ENCODE measurements at places on chromosomes 1 and 21.

- no peak for DNase-seq
These were observed 5.6 kb downstream of the YOD1 start for GRCh38 chr1:207045453-207045852.

DNA sequence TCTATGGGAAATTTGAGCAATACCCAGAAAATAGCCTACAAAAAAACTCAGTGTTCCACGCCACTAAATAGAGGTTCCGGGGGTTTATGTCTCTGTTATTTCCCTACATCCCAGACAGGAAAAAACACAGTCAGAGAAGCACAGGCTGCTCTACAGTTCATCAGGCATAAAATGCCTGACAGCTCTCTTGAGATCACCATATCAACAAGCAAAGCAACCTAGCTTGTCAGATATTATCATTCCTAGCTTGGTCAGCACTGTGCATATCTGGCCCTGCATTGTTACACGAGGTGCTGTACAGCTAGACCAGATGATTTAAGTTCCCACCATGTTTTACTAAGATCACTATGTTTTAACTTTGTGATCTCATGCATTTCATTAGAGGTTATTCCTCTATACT, 172.6 kb downstream of the PTPRC start:
- no peak for DNase-seq

DNA sequence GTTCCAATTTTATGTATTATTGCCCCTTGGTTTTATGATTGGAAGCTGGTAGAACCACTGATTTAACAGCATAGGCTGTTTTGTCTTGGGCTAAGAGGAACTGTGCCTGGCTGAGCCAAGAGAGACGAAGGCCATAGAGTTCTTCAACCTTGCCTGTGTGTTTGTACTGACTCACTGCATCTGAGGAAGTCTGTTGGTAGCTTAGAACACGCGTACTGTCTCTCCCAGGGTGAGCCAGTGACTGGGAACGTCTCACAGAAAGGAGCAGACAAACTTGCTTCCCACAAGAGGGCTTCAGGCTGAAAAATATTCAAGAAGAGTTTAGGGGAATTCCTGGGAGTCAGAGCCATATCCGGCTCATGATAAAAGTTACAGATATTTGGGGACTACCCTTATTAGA, 14.9 kb downstream of the TMEM51 start:
- no peak for DNase-seq

DNA sequence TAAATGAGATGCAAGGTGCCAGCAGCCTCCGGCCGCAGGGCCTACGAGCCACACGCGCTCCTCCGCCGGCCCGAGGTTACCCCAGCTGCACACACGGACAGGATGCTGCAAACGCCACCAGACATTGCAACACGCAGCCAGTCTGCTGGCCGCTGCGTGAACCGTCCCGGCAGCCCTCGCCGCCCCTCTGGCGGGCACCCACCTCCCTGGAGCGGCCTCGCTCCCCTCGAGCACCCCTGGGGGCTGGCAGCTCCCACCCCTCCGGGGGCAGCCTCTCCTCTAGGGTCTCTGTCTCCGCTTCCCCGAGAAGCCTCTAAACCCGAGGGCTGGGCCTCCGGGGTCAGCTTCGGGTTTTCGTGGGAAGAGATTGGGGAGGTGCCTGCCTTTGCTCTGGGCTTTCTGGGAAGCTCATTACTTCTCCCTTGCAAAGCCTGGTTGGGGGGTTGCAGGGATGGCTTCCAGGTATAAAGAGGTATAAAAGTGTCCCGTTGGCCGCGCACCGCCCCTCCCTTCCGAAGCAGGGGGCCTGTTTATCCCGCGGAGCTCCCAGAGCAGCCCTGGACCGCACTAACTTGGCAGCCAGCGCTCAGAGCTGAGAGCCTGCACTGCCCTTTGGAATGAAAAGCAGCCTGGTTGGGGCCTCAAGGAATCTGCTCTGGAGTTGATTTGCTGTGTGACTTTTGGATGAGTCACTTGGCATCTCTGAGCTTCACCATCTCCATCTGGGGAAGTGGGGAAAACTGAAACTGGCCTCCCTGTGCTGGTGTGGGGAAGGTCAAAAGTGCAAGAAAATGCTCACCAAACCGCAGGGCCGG, 21.8 kb downstream of the DHRS3 start:
- peak; percentile 84 for DNase-seq

DNA sequence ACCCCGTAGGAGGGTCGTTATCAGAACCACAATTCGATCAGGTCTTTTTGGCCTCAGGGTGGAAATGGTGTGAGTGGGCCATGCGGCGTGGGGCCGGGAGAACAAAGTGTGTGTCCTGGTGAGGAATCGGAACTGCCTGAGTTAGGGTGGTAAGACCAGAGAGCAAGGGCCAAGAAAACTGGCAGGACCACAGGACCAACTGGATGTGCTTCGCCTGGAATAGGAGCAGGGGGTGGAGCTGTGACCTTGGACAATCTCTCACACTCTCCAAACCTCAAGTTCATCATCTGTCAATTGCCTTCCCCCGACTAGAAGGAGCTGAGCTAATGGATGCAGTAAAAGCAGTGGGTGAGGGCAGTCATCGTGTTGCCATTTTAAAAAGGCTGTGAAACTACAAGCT, 59.5 kb downstream of the NAV1 start:
- no peak for DNase-seq

DNA sequence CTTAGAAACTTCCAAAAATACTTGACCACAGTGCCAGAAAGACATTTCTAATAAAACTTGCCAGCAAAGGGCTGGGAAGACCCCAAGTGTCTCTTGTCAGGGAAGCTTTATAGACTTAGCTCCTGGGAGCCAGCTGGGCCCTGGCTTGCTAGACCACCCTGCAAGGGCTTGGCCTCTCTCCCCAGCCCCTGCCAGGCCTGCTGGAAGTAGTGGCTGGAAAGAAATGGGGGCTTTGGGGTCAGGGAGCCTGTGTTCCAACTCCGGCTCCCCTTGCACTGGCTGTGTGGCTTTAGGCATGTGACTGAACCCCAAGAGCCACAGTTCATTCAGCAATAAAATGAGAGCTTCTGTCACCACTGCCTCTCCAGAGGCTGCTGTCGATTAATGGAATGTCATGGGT, 31.1 kb downstream of the H3-3A start:
- no peak for DNase-seq

DNA sequence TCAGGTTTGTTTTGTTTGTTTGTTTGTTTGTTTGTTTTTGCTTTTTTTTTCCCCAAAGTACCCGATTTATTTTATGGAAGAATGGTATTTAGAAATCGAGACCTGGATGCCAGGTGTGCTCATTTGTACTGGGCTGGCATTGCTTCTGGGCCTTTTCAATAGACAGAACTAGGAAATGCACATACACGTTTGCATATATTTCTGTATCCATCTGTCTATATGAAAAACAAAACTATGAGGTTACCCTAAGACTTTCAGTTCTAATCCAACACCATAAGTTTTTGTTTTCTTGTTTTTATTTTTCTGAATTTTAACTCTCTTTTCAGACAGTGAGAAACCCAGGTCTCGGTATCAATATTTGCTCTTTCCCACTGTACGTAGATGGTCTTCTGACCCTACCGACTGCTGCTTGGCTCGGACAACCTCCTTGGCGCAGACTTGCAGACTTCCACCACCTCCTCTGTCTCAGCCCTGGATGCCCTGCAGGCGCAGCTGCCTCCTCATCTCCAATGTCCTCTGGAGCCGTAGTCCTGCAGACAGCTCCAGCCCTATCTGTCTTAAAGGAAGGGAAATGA, 171.7 kb downstream of the NEK7 start:
- no peak for DNase-seq

DNA sequence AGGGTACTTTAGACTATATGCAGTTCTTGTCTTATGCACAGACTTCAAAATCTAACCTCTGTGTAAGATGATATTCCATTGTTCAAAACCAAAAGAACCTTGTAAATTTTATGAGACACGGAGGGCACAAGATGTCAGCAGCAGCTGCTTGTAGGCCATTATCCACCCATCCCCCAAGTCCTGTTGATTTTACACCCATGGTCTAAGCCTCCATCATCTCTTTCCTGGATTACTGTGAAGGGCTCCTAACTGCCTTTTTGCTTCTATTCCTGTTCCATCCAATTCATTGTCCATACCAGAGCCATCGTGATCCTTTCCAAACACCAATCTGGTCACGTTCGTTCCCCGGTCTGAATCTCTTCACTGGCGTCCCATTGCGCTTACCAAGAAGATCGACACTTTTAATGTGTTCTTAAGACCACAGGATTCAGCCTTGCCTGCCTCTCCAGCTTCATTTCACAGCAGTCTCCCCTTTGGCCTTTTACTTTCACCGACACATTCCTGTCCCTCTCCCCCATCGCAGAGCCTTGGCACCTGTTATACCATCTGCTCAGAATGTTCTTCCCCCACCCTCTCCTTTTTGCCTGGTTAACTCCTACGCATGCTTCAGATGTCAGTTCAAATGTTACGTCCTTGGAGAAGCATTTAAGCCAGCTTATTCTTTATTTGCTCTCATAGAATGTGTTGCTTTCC, 107.3 kb upstream of the POU3F1 start:
- DNase-seq = no peak

GRCh38 chr1:64172458-64172983, 30.9 kb upstream of the UBE2U start:
- no peak for DNase-seq

- DNase-seq = no peak
These were observed 12.1 kb downstream of the METTL18 start for GRCh38 chr1:169782596-169782995.

- DNase-seq = peak; percentile 19
These were observed 117.8 kb downstream of the GLIS1 start for GRCh38 chr1:53621144-53621543.

DNA sequence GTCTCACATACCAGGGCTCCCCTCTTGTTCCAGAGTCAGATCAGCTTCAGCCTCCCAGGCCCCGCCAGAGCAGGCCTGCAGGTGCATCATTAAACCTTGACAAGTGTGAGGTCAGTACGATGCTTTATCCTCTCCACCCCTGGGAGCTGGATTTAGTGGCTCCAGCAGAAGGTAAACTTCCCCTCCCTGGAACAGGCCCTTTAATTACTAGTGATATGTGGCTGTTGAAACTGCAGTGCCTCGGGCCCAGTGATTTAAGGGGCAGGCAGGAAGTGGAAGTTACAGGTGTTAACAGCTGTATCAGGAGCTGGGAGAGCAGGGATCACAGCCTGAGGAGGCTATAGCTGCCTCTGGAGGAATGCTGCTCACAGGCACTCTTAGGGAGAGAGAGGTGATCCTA, 132.4 kb upstream of the KLHDC7A start:
- no peak for DNase-seq

DNA sequence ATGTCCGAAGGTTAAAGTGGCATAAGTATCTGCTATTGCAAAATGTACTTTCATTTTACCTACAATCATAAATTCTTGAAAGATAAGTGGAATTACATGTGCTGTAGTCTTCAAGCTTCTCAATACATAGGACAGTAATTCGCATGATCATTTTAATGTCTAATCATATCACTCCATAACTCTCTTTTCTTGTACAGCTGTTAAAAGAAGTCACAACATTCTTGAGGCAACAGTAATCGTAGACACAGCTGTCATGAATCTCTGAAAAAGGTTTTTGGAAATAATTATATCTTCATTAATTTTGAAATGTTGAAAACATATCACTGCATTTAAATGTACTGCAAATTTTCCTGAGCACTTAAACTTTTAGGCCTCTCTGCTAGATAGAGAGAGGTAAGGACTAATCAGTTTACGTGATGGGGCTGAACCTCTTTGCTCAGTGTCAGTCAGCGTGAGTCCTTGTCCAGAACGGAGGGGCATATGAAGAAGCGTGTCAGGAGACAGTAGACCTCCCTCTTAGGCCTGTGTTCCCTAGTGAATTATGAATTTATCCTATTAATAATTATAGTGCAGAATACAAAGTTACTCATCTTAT, 133.4 kb downstream of the NEK7 start:
- DNase-seq = no peak

GRCh38 chr1:7402548-7402850, 368.6 kb upstream of the VAMP3 start:
- DNase-seq = no peak

GRCh38 chr1:89659322-89660081, 26.6 kb downstream of the LRRC8C start:
- DNase-seq = no peak

DNA sequence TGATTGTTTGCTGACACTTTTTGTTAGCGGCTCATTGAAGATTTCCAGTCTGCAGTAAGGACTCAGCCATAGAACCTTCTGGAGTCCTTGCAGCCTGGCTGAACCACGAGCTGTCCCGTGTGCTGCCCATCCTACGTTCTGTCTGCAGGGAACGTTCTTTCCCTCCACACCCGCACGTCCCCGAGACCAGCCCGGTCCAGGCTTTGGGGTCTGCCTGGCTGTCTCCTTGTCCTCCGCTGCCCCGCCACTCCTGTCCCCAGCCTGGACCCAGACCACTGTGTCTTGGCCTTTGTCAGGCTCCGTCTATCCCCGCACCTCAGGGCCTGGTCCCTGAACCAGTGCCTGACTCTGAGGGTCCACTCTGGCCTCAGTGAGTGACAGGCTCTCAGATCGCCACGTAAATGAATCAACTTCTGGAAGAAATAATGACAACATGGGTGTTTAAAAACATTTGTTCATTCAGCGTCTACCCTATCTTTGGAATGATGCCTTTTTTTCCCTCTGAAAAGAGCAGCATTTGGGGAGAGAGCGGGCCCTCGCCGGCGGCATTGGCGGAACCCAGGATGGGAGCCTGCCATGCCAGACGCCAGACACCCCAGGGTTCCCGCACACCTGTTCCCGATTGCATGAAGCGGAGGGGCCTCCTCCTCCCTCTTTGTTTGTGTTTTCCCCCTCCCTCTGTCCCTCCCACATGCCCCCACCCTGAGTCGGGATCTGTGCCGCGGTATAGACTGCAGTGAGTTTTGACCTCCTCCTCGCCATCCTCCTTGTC, 43.9 kb upstream of the C1orf174 start:
- DNase-seq = no peak

DNA sequence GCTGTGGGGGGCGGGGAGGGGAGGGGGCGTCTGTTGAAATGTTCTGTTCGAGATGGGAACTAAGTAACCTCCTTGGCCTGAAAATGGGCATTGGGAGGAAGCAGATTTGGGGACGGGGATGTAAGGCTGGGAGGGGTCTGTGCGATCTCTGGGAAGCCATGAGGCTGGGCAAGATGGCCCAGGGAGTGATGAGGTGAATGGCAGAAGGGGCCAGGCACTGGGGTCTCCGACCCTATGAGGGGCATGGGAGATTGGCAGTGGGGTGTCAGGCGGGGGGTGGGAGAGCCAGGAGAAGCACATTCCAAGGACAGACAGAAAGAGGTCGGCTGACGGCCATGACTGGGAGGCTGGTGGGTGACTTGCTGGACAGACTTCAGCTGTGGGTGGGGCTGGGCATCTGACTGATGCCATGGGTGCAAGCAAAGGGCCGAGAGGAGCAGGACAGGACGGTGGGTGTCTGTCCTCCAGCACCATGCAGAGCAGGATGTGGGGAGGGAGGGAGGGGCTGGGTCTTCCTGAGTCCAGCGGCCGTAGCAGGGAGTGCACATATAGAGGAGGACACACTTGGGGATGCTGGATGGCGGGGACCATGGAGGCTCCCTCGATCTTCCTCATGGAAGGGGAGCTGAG, 30.0 kb upstream of the COL18A1 start:
- no peak for DNase-seq

GRCh38 chr1:76012341-76013205, 62.0 kb upstream of the ST6GALNAC3 start:
- no peak for DNase-seq
